Activated CD4-positive, alpha-beta T cell treated with anti-CD3 and anti-CD28 coated beads, Interleukin-2, amount 10 ng/mL, durations not matched to agents 24 days and 14 days (primary cell): ENCODE measurements at places on chromosomes 1 and 21. TPM values are rescaled to one million over a fixed set of nuclear protein-coding genes. Genes with fewer than 3 reads are reported as not detected.

DNA sequence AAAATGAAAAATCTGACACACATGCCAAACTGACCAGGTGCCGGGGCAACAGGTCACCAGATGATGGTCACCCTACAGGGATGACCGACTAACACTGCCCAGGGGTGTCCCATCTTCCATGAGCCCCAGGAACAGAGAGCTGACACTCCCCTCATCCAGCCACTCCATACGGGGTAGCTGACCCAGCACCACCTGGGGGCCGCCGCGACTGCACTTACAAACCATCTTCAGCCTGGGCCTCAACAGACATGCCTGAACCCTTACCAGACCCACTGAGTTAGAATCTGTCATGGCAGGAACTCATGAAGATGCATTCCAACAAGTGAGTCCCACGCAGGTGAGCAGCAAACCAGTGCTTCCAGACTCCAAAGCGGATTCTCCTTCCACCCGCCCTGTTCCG is 31.6 kb upstream of the AJAP1 start:
- DNase-seq = no peak

- DNase-seq = no peak
Measured at GRCh38 chr1:57553666-57554065, 129.8 kb upstream of the DAB1 start.

The PFKL gene
- total RNA-seq = 157 and 162 TPM in 2 replicates

- DNase-seq = peak; percentile 98
Measured at GRCh38 chr1:15603050-15603965, 13.9 kb upstream of the DDI2 start.

DNA sequence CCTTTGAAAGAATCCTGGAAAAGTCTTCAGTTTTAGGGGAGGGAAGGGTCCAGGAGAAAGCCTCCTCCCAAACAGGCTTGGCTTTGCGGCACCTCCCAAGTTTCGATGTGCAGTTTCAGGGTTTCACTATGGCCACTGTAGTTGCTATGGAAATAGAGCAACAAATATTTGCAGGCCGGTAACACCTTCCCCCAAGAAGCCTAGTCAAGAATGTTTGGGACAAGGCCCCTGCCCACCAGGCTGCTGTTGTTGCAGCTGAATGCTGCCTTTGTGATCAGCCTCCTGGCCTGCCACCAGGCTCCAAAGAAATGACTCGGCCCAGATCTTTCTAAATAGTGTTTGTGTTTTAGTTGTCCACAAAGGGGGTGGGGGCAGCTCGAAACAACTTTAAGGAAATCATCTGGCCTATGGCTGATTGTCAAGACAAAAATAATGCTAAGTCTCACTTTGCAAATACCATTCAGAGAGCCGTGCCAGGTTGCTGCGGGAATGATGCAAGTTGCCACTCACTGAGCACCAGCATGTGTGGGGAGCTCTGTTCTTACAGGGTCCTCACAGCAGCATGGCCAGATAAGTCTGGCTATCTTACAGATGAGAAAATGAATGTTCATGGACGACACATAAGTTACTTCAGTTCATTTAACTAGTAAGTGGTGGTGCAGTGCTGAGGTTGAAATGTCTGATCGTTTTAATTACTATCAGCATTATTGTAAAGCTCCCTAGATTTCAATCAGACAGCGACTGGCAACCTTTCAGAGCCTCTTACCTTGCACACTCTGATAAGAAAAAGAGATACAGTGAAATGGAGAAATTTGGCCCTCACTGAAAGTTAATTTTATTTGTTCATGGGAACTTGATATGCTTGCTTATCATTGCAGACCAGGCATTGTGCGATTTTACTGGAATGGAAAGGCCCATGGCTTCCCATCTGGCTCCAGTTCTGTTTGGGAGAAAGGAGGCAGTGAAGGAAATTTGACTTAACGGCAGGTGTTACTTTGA is 91.2 kb upstream of the JUN start:
- DNase-seq = no peak

DNA sequence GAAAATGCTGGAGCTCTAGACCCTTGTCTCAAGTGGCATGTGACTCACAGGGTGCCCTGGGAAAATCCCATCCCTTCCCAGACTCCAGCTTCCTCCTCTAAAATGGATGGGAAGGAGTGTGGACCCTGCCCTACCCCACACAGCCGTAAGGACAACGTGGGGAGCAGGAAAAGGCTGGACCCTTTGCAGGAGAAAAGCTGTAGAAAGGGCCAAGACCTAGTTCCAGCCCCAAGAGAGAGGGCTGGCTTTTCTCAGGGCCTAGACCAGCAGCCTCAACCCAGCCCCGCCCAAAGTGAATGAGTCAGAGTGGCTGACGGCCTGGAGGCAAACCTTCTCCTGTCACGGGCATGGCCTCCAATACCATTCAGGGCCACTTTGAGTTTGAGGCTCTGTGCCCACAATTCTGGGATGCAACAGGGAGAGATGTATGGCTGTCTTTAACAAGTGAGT is 1.1 kb downstream of the LAMB3 start:
- DNase-seq = peak; percentile 92
